Mesothelial cell of epicardium (in vitro differentiated cells): ENCODE measurements at places on chromosomes 3 and 15.
A peak's percentile ranks its signal among the peaks of the same experiment; 100 is the strongest.

GRCh38 chr3:127490271-127491023 lies 100.1 kb downstream of the TPRA1 start:
- DNase-seq = no peak

DNA sequence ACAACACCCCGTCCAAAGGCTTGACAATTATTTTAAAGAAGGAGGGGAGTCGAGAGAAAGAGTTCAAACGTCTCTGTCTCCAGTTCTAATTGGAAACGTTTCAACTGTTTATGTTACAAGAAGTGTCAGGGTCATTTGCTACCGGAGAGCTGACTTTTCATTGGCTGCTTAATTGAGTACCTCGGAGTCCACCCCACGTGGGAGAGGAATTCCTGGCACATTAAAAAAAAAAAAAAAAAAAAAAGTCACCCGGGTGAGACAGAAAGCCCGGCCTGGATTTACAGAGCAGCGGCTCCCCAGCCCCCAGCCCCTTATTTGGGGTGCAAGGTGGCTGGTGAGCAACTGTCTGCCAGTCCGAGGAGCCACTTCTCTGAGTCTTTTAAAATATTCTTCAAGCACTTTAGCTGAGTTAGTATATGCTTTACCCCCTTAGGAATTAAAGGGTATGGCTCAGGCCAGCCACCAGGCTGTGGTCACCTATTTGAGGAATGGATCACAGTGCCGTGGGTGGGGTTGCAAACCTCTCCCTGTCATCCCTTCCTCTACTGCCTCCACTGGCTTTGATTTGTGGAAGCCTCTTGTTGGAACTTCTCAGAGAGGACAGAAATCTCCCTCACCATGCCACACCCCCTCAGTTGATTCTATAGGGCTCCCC lies 3.9 kb upstream of the TLE3 start:
- DNase-seq = peak; percentile 76

- DNase-seq = no peak
These were observed 1030.0 kb downstream of the TBL1XR1 start for GRCh38 chr3:176167272-176167671.

DNA sequence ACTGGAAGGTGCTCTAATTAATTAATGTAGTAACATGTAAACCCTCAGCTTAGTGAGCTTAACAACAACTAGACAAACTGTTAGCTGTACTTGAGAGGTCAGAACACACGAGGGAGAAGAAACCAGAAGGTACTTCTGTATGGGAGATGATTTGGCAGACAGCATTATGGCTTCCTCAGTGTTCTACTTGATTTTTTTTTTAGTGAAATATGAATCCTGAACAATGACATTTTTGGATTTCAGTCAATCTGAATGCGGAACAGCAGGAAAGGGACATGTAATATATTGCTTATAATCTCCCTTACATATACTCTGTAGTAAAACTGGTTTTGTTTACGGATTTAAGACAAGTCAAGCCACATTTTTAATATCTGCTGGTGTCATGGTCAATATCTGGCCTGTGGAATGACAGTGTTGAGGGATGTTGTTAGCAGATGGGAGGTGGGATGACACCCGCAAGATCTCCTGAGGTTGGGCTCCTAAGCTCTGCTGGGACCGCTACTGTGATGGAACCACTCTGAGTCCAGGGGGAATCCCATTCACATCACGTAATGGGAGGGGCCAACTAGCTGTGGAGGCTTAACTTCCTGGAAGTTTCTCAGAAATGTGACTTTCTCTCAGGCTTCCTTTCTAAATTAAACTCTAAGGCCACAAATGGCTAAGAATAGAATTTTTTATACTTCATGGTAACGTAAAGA lies 18.7 kb downstream of the TNFAIP8L3 start:
- DNase-seq = no peak

- no peak for DNase-seq
These were observed 37.1 kb downstream of the RAB11A start for GRCh38 chr15:65906396-65906795.

GRCh38 chr3:133192363-133192945 lies 154.3 kb downstream of the TMEM108 start:
- DNase-seq = no peak

- DNase-seq = no peak
These were observed 12.5 kb downstream of the MRPS25 start for GRCh38 chr3:15052335-15053242.

DNA sequence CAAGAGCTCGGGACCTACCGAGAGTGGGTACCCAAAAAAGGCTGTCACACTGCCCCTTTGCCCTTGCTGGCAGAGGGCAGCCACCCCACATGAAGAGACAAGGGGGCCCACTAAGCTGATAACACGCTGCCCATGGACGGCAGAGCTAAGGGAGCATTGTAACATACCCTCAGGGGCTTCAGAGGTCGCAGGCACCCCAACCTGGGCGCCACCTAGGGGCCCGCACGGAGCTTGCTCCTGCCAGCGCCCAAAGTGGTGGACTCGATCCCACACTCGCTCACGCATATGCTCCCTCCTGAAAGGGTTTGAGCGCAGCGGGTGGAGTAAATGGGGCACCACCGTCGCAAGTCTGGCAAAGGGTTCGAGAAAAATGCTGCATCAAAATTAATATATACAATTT lies 975.4 kb downstream of the ZPLD1 start:
- no peak for DNase-seq

DNA sequence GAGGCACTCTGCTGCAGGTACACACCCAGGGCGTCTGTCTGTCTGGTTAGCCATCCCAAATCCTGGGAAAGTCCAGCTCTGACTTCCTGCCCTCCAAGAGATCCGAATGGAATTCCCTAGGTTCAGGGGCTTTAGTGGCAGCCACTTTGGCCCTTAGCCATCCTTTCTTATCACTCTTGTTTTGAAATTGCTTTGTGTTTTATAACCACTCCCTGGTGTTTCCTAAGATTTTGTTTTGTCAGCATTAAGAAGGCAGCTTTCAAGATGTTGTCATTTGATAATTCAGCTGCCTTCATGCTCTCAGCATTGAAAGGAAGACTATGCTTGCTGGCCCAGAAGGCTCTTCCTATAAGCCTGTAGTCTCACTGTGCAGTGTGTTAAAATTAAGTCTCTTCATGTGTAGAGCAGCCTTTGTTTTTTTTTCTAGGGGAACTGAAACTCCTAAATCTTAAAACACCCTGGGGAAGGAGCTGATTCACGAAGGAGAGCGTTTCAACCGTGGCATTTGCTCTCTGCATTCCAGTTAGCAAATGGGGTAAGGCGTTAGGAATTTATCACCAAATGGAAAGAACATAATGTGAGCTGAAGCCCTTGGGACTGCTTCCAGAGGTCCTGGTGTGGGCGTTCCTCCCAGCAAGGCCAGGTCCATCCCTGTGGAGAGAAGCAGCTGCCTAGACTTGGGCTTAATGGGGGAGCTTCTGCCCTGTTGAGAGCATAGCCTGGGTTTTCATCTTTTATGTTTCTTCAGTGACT lies 14.2 kb upstream of the CLEC3B start:
- no peak for DNase-seq

- DNase-seq = no peak
These were observed 37.8 kb downstream of the MITF start for GRCh38 chr3:69776920-69777581.

DNA sequence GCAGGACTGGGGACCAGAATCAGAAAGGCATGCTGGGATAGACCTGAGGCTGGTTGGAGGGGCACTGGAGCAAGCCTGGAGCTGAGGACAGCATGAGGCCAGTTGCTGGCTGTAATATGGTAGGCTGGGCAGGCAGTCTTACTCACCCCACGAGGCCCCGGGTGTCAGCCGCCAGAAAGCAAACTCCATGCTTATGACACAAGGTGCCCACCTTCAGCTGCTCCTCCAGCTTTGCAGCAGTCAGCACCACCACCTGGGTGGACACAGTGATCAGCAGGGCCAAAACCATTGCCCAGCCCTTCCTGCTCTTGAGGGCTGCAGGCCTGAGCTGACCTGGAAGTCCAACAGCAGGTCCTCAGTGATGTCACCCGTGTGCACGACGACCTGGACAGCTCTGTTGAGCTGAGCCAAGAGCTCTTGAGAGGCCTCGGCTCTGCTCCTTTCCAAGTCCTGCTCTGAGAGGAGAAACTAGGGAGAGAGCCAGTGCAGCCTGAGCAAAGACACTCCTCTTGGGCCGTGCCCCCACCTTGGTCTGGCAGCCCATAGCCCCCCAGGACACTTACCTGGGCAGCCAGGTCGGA lies 747 bp downstream of the UBA7 start:
- no peak for DNase-seq

DNA sequence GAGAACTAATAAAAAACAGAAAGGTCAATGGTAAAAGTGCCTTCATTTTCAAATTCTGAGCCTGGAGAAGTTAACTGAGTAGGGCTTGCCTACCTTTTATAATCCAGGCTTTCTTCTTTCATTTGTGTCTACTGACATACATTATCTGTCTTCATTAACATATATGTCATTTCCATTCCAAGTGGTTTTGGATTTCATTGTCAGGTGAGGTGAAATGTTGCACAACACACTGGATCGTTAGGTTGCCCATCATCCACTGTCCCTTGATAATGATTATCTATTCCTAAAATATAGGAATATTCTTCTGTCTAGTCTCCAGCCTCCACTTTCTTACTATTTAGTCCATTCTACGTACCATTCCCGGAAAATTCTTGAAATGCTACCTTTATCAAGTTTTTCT lies 55.0 kb upstream of the CP start:
- no peak for DNase-seq

DNA sequence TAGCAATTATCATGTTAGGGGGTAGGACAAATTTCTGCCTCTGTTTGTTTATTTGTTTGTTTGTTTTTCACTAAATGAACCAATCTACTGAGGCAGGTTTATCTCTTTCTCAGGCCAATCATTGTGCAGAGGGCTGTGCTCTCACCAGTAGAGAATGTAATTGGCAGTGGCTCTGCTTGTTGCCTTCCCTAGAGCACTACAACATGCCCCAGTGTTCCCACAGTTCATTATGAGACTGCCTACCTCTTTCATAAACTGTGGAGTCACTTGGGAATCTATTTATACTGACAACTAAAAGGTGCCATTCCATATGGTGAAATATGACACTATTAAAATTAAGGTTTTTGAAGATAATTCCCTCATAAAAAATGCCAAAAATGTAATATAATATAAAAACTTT lies 196.3 kb upstream of the ALCAM start:
- DNase-seq = no peak

DNA sequence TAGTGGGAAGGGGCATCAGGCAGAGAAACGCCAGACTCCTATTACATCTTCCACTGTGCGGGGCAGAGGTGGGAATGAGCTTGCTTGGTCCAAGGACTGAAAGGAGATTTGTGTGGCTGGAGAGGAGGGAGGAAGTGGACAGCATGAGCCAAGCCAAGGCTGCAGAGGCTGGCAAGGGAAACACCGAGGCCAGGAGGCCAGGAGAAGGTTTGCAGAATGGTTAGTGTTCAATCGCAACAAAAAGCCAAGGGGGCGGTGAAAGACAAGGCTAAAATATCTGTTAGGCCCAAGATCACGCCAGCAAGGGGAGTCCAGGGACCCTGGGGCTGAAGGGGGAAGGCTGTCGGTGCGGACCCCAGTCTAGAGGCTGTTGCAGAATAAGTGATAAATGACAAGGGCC lies 75.8 kb downstream of the CPN2 start:
- DNase-seq = peak; percentile 5

DNA sequence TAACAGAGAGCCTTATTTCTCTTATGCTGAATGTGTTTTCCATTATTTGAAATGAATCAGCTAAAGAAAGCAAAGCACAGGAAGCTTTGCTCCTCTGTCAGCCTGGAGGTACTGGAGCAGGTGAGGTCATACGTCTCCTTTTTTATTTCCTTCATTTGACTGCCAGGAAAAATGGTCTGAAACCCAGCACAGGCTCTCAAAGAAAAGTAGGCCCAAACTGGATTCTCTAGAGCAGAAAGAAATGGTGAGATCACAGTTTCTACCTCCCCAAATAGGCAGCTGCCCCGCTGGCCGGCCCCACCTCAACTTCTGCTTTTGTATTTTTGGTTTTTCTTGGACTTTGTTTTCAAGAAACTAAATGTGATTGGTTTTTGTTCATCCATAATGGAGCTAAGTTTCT lies 95.1 kb downstream of the RPL39L start:
- DNase-seq = no peak

DNA sequence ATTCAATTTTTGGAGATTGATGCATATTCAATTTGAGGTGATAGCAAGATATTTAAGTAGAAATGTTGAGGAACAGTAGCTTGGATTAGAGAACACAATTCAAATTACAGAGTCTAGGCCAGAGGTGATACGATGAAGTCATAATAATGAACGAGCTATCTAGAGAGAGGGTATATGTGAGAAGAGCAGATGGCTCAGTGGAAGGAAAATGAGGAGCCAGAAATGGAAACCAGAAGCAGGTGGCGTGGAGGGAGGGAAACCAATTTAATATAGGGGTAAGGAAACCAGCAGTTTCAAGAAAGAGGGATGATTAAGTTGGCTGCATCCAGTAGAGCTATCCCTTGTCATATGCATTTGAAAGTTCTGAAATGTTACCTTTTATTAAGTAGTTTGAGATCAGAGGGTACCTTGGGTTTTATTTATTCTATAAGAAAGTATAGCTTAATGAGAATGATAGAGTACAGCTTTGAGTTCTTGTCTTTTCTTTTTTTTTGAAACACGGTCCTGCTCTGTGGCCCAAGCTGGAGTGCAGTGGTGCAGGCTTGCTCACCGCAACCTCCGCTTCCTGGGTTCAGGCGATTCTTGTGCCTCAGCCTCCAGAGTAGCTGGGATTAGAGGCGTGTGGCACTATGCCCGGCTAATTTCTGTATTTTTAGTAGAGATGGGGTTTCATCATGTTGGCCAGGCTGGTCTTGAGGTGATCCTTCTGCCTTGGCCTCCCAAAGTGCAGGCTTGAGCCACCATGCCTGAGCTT lies 22.1 kb downstream of the NCK1 start:
- no peak for DNase-seq

- peak; percentile 73 for DNase-seq
These were observed at the start of gene WWTR1 for GRCh38 chr3:149657926-149658743. TSS of gene WWTR1 (minus strand) at chr3:149658025. CDS start at chr3:149657306, 719 bp downstream.

DNA sequence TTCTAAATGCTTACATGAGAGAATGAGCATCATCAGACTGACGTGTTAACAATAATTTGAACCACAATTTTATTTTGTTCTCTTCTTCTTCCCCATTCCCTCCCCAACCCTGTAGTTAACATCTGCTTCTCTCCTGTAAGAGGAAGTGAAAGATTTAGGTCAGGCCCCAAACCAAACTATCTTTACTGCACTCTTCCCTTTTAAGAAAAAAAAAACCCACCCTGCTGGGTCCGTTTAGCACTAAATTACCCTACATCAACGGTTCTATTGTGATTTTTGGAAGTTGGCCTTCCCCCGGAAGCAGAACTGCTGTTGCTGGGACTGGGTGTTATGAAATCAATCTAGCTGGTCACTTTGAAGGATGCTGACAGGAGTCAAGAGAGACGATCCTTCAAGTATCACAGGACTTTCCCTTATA lies 49.4 kb downstream of the NFKBIZ start:
- DNase-seq = no peak
